Activated CD4-positive, alpha-beta T cell treated with anti-CD3 and anti-CD28 coated beads, Interleukin-2, amount 50 U/mL, for 16 hours (primary cell): ENCODE measurements at places on chromosomes 7 and 10.

DNA sequence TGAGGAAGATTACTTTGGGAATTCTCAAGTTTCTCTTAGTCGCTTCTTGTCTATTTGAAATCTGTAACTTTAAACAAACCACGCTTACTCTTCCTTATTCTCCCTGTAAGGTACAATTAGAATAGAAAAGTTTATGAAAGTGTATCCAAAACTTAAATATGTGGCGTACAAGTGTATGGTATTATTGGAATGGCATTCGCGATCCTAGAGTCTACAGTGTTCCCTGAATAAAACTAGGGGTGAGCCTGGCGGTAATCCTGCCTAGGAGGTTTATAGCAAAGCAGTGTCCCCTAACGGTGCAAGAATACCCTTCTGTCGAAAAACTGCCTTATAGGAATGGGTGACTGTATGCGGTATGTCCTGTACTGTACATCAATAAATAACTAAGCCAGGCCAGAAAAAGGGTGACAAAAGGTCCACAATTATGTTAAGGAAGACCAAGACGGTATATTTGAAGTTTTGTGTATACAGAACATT lies 1.2 kb downstream of the TASOR2 start:
- DNase-seq, result no peak

DNA sequence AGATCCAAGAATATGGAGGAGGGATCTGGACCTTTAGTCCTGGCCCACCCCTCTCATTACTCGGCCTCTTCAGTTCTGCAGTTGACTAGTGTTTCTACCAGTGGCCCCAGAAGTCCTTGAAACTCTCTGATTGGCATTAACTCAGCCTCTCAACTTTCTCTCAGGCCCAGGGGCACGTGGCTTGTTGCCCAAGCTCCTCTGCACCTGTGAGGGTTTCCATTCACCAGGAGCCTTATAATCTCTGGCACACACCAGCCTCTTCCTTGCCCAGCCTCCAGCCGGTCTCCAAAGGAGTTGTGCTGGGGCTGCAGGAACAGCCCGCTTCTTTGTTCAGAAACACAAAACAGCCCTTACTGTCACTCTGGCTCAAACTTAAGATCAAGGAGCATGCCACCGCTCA lies 47.6 kb upstream of the ZPBP start:
- no peak for DNase-seq

- DNase-seq, result no peak
Observed at GRCh38 chr10:58625070-58625469, 112.4 kb downstream of the BICC1 start.

- DNase-seq, result no peak
Observed at GRCh38 chr10:10961072-10961471, 56.6 kb upstream of the CELF2 start.

- DNase-seq, result peak; percentile 22
Observed at GRCh38 chr7:134886353-134887057, 99.8 kb upstream of the AGBL3 start.

- DNase-seq, result no peak
Observed at GRCh38 chr7:72467237-72467636, 55.1 kb upstream of the CALN1 start.

GRCh38 chr10:21406595-21407193 lies 118.8 kb downstream of the SKIDA1 start:
- peak; percentile 39 for DNase-seq

GRCh38 chr7:70533614-70534013 lies 598.3 kb upstream of the GALNT17 start:
- no peak for DNase-seq

DNA sequence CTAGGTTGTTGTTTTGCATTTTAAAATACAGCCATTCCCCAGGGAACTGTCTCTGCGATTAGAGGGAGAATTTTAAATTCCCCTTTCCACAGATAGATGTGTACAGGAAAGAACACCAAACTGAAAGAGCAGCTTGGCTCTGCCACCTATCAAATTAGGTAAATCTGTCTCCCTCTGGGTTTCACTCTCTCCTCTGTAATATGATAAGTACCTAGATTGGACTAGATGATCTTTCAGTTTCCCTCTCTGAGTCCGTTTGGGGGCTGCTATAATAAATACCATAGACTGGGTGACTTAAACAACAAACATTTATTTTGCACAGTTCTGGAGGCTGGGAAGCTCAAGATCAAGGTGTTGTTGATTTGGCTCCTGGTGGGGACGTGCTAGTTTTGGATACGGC lies 186.0 kb downstream of the KIF20B start:
- no peak for DNase-seq

GRCh38 chr7:34224281-34224680 lies 318.9 kb downstream of the BMPER start:
- DNase-seq, result no peak

GRCh38 chr7:120060875-120061274 lies 212.1 kb upstream of the KCND2 start:
- no peak for DNase-seq

DNA sequence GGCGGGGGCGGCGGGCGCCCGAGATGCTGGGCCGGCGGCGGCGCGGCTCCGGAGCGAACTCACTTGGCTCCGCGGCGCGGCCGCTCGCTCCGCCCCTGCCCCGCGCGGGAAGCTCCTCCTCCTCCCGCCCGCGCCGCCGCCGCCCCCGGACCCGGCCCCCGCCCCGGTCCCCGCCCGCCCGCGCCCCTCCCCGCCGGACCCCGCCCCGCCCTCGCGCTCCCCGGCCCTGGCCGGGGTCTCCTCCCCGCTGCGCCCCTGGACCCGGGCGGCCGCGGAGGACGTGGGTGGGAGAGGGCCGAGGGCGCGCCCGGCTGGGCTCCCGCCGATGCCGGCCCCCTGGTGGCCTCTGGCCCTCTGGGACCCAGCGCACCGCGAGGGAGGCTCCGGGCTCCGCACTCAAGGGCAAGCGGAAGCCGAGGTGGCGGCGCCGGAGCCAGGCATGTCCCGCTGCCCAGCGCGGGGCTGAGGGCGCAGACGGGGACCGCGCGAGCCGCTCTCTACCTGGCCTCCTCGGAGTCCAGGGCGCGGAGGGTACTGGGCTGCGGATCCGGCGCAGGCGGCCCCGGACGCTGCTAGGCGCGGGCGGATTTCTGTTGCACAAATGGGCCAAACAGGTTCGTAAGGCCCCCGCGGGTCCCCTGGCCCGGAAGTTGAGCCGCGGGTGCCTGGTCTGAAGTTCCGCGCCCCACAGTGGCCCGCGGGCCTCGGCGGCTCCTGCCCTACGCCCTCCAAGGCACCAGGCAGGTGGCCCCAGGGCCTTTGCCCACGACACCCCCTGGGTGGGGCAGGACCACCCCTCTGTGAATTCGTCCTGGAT lies at the start of gene TCERG1L:
Gene TCERG1L, minus strand, starts transcription at position 61 of the 817 bp plus-strand sequence. CDS start 86 bp downstream, outside the sequence.
- no peak for DNase-seq

DNA sequence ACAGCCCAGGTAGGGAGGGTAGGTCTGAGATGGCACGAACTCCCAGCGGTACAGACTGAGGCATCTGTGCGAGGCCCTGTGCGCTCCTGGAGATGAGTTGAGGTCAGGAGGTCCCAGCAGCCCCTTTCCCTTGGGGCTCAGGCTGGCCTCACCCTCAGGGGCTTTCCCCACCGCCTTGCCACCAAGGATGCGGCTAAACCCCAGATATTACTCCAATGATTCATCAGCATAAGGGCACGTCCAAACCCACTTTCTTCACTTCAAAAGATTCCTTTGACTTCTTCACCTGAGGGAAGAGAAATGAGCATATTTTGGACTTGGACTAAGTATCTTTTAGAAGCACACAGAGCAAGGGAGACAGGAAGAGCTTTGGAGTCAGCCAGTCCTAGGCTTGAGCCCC lies 20.3 kb downstream of the UROS start:
- DNase-seq, result no peak

DNA sequence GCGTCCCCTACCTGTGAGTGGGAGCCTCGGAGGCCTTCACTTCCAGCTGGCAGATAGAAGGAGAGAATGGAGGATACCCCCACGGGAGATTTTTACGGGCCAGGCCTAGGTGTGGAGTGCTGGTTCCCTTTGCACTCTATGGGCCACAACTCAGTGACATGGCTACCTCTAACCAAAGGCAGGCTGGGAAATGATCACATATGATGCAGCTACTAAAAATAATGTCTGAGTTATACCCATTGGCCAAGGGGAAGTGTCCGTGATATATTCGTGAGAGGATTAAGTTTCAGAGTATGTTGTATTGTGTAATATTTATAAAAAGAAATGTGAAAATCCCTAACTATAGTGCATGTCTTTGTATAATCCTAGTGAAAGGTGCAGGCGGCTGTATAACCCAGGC lies 13.5 kb upstream of the HIPK2 start:
- DNase-seq, result no peak

- no peak for DNase-seq
Observed at GRCh38 chr10:116371737-116372136, 47.5 kb downstream of the CCDC172 start.

DNA sequence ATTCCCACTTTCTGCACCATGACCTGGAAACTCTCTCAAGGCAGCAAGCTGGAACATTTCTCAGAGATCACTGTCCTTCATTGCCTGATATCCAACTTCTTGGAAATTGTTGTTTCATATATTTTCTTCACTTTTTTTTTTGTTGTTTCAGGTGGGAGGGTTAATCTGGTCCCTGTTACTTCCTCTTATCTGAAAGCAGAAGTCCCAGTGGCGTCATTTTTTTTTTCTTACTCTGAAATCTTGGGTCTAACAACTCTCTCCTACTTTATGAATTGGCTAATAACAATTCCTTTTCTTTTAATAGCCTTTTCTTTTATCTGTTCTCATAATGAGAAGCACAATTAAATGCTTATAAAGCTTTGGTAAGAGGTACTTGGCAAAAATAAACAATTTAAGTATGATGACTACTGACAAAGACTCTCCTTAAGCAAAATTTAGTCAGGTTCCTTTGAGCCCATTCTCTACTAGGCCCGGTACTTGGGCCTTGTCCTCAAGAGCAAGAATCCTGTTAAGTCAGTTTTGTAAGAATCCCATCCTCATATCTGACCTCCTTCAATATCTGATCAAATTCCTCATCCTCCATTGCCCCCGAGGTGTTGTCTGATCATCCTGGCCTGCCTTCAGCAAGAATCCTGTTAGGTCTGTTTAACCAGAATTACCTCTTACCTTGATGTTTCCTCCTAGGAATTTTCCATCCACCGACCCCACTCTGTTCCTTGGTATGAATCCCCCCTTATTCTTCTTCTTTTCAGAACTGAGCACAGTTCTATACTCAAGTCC lies 11.5 kb upstream of the CC2D2B start:
- DNase-seq, result no peak
